Type B pancreatic cell (in vitro differentiated cells): ENCODE measurements at places on chromosomes 5 and 9.

DNA sequence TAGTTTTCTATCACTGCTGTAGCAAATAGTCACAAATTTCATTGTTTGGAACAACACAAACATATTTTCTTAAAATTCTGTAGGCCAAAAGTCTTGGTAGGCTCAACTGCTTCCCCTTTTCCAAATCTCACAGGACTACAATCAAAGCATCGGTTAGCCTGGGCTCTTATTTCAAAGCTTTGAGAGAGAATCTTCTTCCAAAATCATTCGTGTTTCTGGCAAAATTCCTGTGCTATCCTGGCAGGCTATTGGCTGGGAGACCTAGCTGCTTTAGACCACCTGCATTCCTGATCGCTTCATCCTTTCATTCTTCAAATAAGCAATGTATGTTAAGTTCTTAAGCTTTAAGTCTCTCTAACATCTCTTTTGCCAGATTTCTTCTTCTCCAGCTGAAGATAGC is 629.8 kb upstream of the CDH18 start:
- DNase-seq, result no peak

DNA sequence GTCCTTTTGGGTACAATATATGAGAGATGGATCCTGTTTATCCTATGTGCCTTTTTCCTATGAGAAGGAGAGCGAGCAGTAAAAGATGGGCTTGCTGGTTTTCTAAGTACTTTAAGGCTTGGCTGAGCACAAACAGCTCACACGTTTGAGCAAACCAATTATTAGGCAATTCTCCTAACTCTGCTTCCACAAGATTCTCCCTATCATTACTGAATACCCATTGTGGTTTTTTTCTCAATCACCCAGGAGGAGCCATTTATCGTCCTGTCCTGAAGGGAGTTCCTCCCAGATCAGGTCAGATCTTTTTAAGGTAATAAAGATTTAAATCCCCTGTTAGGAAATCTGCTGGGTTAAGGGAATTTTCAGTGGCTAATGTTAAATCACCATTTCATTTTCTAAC is 19.4 kb upstream of the C1QTNF3 start:
- no peak for DNase-seq

DNA sequence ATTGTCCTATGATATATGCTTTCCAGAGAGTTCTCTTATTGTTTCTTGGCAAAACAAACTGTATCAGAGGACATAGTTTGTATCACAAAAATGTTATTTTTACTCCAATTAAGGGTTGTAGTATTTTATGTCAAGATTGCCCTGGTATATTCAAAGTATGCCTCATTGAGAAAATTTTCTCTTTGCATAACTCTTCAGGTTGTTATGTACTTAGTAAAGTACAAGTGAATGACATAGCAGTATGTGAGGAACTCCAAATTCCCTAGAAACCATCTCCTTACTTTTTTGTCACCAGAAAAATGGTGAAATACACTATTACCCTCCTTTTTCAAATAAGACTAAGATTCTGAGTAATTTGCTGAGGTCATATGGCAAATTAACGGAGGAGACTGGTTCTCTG is 355.3 kb downstream of the NFIB start:
- DNase-seq, result no peak

GRCh38 chr9:68489646-68490045 is 51.0 kb downstream of the TMEM252 start:
- no peak for DNase-seq

DNA sequence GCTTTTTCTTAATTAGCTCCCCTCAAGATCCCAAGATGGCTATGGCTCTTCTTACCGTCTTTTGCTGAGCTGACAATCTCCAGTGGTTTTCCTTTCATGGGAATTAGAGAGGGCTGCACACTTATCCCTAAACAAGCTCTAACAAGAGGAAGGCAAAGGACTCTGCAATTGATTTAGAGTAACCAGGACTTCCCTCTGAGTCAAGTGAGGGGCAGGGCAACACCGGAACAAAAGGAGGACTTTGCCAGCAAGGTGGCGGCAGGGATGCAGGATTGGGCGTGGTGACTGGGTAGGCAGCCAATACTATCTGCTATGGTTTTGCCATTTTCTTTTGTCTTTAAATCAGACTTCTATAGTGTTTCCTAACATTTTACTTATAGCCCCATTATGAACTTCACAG is 9.8 kb downstream of the SLC44A1 start:
- DNase-seq, result no peak
